NCI-H69 (cell line): ENCODE measurements at places on chromosomes 12 and 14.

DNA sequence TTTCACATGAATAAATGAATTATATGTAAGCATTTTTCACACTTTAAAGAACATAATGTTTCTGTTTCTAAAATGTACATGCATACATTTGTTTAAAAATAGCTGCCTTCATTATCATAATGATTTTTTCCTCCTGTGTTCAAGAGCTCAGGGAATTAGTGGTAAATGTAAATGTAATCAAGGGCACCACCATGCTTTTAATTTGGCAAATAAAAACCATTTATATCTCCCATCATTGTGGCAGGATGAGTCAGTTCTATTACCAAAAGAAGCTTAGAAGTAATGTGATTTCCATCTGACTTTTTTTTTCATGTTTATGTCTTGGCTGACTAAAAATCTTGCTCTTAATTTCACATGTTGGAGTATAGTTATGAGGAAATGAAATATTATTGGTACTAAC lies 176.1 kb downstream of the GXYLT1 start:
- no peak for DNase-seq

GRCh38 chr12:27511031-27511722 lies 12.8 kb upstream of the PPFIBP1 start:
- DNase-seq, result no peak

DNA sequence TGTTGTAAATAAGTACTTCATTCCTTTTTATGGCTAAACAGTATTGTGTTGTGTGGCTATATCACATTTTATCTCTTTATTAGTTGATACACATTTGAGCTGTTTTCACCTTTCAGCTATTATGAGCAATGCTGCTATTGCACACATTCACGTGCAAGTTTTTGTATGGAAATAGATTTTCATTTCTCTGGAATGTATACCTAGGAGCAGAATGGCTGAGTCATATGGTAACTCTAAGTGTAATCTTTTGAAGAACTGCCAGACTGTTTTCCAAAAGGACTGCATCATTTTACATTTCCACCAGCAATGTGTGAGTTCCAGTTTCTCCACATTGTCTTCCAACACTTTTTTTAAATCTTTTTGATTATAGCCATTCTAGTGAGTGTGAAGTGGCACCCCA lies 134.0 kb downstream of the SRGAP1 start:
- peak; percentile 73 for DNase-seq

- DNase-seq, result no peak
Measured at GRCh38 chr12:15988983-15989755, 78.0 kb downstream of the DERA start.

GRCh38 chr14:92744198-92744597 lies 4.2 kb downstream of the LGMN start:
- DNase-seq, result no peak
